Stimulated activated CD8-positive, alpha-beta memory T cell treated with anti-CD3 and anti-CD28 coated beads, Interleukin-15, amount 100 ng/mL, for 24 hours (primary cell): ENCODE measurements at places on chromosomes 2 and 18.

DNA sequence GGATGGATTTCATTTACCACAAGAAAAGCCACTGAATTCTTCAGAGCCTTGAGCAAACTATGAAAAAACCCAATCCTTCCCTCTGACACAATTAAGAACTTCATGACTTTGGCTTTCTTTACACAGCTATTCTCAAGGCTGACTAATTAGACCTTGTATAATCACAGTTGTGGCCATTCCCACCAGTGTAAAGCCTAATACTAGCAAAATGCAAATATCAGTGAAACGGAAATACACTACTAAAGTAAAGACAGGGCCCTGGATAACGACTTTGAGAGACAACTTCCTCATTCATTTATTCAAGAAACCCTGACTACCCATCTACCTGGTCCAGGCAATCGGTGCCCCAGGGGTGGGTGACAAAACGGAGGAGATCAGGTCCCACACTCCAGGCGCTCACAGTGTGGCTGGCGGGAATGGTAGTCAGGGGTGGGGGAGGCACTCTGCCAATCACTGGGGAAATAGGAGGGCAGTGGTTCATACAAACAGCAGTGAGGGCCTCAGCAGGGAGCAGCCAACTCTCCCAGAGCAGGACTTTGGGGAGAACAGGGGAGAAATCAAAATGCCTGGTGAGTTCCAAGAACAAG lies 28.1 kb downstream of the TMEM163 start:
- no peak for DNase-seq

DNA sequence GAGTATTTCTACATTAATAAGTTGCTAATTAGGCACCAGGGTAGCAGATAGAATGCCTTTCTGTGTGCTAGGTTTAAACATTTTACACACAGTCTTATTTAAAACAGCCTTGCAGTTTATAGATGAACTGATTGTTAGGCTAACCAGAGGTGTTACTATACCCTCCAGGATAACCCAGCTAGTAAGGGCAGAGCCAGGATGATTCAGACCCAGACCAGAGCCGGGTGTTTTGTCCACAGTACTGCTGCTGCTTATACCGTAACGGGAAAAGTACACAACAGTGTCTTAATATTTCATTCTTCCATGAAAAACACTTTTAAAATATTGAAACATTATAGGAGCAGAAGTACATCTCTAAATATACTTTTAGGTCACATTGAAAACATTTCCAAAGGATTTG lies 82.7 kb downstream of the MALT1 start:
- DNase-seq: no peak

- DNase-seq: no peak
Observed at GRCh38 chr2:47662552-47662951, 120.4 kb upstream of the MSH6 start.

DNA sequence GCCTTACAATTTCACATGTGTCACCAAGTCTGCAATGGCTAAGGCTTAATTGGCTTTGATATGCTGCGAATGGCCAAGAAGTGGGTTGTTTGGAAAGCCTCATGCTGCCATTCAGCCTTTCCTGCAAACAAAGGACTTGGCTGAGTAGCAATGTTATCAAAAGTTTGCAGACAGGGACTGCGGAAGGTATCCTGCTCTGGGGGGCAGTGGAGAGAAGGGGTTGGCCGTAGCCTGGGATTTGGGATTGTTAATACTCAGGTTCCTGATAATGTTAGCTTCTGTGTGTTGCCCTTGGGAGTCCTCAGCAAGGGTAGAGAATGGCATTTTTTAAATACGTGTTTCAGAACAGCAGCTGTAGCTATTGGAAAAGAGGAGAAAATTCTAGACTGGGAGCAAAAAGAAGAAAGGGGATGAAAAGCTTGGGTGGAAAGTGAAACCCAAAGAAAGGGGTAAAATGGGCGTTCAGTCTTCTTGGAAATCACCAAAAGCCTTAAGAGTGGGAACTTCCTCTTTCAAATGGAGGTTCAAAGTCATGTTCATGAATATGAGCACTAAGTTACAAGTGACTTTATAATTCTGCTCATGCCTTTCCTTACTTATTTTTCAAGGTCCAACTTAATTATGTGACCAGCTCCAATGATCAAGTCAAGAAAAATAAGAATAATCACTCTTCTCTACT lies 325.1 kb downstream of the RNF144A start:
- DNase-seq: no peak

DNA sequence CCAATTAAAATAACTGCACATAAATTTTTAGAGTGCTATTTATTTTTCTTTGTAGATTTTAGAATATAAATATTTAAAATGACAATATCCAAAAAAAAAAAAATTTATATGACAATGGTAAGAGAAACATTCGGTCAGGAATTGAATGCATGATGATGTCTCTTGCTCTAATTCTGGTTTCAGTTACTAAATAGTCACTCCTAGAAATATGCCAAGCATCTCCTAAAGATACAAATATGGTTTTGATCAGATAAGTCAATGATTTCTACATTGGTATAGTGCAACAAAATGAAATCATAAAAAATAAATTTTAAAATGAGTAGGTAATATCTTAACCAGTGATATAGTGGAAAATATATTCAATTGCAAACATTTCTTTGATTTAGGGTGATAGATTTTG lies 95.9 kb upstream of the ACKR3 start:
- DNase-seq: no peak

DNA sequence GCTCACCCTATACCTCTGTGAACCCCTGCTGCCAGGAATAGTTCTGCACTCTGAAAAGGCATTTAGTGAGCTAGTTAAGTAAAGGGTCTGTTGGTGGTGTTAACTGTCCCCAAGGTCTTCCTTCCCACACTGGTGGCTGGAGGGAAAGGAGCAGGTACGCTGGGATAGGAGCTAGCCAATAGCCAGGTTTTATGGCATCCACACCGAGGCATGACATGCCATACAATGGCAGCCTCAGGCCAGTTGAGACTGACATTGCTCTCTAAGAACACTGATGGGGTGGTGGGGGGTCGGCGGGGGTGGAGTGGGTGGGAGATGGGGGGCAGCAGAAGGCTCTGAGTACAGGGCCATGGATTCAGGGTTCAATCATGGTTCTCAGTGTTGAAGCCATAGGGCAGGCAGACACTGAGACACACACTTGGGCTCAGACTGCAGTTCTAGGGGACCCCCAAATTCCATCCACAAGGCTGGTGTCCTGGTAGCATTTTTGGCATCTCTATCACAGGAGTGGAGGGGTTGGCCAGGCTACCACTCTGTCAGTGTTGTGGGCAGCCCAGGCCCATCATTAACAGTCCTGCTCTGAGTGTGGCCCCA lies 136.0 kb downstream of the CTIF start:
- no peak for DNase-seq

DNA sequence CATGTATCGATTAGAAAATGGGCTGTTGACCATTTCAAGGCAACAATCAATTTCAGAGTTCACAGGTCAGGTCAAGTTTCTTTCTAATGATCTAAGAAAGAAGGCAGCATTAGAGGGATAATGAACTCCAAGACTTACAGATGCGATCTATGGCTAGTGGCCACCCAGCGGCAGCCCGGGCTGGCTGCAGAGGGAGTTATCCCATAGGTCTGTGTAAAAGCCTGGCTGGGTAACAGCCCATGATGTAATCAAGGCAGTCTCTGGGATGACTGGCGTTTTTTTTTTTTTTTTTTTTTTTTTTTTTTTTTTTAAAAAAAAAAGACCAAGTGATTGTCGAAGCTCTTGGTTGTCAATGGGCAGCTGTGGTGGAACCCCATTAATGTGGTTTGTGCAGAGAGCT lies 171.1 kb upstream of the SKOR2 start:
- no peak for DNase-seq

DNA sequence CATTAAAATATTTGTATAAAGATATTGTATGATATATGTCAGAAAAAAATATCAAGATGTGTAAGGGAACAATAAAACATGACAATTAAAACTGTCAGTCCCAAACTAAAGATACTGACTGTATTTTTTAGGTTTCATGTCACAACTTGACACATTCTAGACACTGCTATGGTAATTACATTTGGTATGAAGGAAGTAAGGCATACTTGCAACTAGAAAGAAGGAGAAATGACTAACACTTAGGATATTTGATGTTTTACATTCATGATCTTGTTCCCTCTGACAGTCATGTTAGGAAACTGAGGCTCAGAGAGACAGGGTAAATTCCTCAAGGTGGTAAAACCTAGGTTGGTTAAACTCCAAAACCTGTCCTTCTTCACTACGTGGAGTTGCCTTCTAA lies 68.3 kb downstream of the TMEFF2 start:
- no peak for DNase-seq

DNA sequence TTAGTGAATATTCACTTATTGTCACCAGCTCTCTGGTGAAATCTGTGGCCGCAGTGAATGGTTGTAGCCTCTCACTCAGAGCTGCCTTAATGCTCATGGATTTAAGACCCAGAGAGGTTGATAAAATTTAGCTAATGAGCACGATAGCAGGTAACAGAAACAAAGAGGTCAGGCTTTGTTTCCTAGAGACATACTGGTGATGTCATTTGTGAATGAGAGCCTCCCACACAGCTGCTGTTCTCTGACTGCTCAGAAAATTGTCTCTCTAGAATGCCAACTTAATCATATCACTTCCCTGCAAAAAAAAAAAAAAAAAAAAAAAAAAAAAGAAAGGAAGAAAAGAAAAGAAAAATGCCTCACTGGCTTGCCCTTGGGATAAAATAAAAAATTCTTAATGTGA lies 411.7 kb upstream of the MYT1L start:
- no peak for DNase-seq

- no peak for DNase-seq
Observed at GRCh38 chr2:110870545-110870944, 138.2 kb downstream of the ACOXL start.
